ENCODE measurements at places on chromosomes 13 and 19. TPM values are rescaled to one million over a fixed set of nuclear protein-coding genes. Genes with fewer than 3 reads are reported as not detected.

Gene PRR20D
- not detected for total RNA-seq

Gene NXNL1
- not detected for total RNA-seq

Gene ZNF681
- 0.85 TPM for total RNA-seq

Gene MEIOSIN
- total RNA-seq = not detected

Gene ATP7B
- total RNA-seq = 3.1 TPM

Gene VSTM1
- total RNA-seq = not detected

Gene TMPRSS9
- total RNA-seq = not detected

Gene ZNF837
- total RNA-seq = 1.9 TPM

Gene NFIC
- 30.5 TPM for total RNA-seq

Gene TEAD2
- total RNA-seq = 35.2 TPM

Gene SMAD9
- total RNA-seq = 0.24 TPM

Gene SIGLECL1
- not detected for total RNA-seq

Gene MAG
- total RNA-seq = not detected

Gene IRGC
- not detected for total RNA-seq

Gene SLITRK5
- under 0.01 TPM for total RNA-seq

Gene CLDN10
- total RNA-seq = 1.7 TPM

Gene OR10H4
- total RNA-seq = not detected

Gene SIN3B
- 16.2 TPM for total RNA-seq

Gene IGFL1
- total RNA-seq = not detected

Gene TTC9B
- total RNA-seq = not detected

Gene MAP4K1
- not detected for total RNA-seq

Gene FGF22
- total RNA-seq = not detected

Gene MISP
- 76.4 TPM for total RNA-seq

Gene TMEM238
- total RNA-seq = 24.3 TPM

Gene C19orf18
- not detected for total RNA-seq

Gene ZNF20
- 4.1 TPM for total RNA-seq

Gene AMER2
- total RNA-seq = not detected

Gene ADM5
- total RNA-seq = 0.72 TPM

Gene INSL3
- total RNA-seq = not detected

Gene GPR18
- not detected for total RNA-seq

Gene C2CD4C
- 1.7 TPM for total RNA-seq

Gene ZNF285
- total RNA-seq = 3.9 TPM

Gene TBXA2R
- not detected for total RNA-seq

Gene CYP2F1
- total RNA-seq = not detected

Gene UBE2L5
- total RNA-seq = not detected

Gene HCST
- not detected for total RNA-seq

Measured in tracheal epithelial cell (primary cell).